ENCODE measurements at places on chromosomes 16 and 17.

DNA sequence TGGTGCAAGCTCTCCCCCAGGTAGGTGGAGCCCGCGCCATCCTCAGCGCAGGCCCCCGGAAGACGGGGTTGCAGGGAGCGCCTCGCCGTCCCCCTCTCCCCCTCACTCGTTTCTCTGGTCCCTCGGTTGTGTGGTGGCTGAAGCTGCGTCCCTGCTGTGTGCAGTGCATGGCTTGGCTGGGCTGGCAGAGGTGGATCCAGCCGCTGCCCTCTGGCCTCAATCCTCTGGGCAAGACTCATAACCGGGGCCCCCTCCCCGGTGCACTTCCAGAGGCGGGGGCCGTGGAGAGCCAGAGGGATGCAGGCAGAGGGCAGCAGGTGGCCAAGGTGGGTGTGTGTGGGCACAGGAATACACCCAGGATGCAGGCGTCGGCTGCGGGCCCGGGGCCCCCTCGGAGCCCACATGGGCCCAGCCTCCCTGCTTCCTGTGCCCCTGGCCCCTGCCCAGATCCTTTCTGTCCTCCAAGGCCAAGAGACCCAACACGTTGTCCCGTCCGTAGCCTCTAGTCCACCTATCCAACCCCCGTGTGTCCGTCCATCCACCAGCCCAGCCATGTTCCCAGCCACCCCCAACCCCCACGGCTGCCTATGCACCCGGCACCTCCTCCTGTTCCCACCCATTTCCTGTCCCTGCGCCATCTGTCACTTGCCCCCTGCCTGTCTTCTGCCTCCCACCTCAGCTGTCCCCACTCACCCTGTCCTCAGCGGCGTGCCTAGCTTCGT lies 9.3 kb downstream of the TPSG1 start:
- DNase-seq: no peak

DNA sequence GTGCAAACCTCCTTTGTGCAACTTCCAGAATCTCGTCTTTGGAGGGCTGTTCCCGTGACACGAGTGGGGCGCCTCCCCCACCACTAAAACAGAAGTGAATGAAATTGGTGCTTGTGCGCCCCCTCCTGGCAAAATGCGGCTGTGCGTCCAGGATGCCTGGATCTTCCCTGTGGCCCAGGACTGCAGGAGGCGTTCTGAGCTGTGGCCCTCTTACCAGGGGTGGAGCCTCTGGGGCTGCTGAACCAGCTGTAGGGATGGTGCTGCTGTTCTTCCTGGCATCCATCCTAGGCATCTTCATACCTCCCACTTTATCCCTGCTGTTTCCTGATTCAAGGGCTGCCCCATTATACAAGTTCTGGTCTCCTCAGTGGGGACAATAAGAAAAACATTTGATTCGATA lies 18.5 kb upstream of the NAGLU start:
- DNase-seq: peak; percentile 85

DNA sequence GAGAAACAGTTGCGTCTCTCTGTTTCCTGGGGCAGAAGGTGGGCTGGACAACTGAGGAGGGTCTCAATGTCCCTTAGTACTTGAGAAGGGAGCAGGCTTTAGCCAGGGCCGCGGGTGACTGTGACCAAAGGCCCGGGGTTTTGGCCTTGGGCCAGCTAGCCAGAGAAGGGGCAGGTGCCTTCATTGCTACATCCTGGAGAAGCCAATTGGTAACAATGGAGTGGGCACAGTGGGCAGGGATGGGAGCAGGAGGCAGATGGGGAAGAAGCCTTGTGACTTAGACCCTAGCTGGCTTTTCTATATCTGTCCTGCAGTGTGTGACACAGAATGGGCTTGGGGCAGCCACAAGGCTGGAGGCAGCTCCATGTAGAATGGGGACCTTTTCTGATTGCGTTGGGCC lies 46.0 kb downstream of the CLEC16A start:
- no peak for DNase-seq

DNA sequence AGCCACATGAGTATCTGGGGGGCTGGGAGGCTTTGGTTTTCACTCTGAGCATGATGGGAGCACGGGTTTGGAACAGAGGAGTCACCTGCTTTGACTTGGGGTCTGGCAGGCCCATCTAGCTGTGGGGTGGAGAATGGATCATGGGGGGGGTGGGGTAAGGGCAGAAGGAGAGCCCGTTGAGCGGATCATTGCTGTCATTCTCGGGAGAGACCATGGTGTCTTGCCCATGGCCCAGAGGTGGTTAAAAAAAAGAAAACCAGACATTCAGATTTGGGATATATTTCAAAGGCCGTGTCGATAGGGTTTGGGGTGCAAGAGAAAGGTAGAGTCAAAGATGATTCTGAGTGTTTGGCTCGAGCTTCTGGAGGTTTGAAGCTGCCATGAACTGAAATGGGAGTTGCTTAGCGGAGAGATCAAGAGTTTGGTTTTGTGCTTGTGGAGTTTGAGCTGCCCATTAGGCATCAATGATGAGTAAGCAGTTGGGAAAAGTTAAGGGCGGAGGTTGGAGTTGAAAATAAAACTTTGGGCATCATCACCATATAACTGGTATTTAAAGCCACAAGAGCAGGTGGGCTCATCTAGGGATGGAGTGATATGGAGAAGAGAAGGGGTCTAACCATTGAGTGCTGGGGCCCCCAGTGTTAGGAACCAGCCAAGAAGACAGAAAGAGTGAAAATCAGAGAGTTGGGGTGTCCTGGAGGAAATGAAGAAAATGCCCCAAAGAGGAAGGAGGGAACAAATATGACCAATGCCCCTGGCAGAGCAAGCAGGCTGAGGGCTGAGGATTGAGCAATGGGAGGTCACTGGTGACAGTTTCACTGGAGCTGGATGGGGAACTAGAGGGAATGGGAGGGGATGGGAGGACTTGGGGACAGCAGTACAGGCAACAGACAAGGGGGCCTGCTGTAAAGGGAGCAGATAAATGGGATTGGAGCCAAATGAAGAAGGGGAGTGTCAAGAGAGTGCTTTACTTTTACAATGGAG lies 1.9 kb downstream of the NOD2 start:
- DNase-seq: no peak

DNA sequence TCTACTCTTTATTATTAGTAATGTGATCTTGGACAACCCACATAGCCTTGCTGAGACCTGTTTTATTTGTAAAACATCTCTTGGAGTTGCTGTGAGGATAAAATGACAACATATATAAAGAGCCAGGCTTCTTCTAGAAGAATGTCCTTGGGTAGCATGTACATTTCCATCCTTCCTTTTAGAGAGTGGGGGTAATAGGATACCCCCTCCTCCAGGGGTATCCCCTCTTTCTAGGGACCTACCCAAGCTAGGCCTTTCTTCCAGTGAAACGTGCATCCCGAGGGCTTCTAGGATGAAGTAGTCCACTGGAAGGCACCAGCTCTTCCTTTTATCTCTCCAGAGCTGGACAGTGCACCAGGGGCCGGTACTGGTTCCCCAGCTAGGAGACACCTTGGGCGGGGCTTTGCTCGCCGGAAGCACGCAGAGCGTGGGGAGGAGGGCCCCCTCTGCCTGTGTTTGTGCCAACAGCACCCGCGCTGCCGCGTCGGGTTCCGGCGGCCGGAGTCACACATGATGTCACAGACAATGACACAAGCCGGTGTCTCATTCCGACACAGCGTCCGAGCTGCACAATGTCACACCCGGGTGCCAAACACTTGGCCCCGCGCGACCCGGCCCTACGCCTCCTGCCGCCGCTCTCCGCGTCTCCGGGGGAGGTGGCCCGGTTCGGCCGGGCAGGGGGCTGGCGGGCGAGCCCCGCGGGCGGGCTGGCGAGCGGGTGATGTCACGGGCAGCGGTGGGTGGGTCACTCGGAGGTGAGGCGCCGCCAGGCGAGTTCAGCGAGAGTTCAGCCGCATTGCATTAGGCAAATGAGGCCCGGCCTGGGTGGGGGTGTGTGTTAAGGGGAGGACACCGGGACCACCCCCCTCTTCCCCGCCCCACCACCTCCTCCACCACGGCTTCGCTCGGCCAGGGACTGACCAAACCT lies 23.4 kb downstream of the GJD3 start:
- DNase-seq: peak; percentile 91

- no peak for DNase-seq
These were observed 194.6 kb upstream of the SDK2 start for GRCh38 chr17:73838815-73839214.

DNA sequence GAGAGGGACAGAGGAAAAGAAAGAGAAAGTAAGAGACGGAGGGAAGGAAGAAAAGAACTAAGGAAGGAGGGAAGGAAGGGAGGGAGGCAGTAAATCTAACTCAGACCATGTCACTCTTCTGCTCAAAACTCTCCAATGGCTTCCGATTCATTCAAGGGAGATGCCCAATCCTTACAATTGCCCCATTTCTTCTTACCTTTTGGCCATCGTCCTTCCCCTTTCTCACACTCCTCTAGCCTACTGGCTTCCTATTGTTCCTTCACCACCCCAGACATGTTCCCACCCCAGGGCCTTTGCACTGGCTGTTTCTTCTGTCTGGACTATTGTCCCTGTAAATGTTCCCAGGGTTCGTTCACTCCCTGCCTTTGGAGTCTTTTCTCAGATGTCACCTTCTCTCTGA lies 72.3 kb downstream of the TOX3 start:
- DNase-seq: no peak

- peak; percentile 79 for DNase-seq
These were observed 1.5 kb downstream of the TMEM102 start for GRCh38 chr17:7436556-7437368.

DNA sequence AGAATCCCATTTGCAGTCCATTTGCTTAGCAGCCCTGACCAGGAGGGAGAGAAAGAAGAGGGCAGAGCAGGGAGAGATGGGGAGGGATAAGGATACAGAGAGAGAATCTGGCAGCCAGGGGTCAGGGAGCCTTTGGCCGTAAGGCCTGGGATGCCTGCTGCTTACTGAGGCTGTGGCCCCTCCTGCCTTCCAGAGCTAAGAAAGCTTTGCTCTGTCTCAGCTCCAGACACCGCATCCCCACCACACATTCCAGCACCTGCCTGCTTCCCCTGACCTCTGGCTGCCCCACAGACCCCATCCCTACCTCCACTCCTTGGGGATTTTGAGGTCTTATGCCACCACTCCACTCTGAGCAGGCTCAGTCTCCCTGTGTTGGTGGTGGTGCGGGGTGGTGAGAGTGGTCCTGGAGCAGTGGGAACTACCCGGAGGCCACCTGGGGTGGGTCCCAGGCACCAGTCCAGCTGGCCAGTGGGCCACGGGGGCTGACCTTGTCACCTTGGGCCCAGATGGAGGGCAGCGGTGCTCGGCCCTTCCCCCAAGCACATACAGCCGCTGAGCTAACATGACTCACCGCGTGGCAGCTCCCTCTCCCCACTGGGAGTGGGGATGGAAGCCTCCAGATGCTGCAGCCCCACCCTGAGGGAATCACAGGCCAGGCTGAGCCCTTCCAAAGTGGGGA lies 58.3 kb downstream of the RAI1 start:
- no peak for DNase-seq
